NCI-H526 treated with DMSO at 0.1 percent for 48 hours (cell line): ENCODE measurements at places on chromosomes 4 and X.

DNA sequence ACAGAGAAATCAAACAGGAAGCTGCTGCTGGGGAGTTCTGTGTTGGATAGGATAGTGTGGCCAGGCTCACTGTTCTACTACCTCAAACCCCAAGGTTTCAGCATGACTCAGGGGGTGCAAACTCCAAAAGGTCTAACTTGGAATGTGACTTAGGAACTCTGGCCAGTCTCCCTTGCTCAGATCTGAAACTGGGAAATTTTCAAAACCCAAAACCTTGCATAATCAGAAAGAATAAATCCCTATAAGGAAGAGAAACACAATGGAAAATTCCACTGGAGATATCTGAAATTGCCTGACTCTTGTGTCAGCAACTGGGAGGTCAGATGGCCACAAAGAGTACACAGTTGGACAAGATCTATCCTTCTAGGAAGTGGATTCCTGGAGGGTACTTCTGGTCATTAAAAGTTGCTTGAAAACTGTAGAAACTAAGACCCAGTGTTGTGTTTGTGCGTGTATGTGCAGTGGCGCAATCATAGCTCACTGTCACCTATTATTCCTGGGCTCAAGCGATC, 58.0 kb downstream of the PPEF2 start:
- no peak for DNase-seq

GRCh38 chr4:189804894-189805293, 135.8 kb upstream of the FRG1 start:
- no peak for DNase-seq

- no peak for DNase-seq
Measured at GRCh38 chr4:23174179-23174578, 481.4 kb downstream of the GBA3 start.

DNA sequence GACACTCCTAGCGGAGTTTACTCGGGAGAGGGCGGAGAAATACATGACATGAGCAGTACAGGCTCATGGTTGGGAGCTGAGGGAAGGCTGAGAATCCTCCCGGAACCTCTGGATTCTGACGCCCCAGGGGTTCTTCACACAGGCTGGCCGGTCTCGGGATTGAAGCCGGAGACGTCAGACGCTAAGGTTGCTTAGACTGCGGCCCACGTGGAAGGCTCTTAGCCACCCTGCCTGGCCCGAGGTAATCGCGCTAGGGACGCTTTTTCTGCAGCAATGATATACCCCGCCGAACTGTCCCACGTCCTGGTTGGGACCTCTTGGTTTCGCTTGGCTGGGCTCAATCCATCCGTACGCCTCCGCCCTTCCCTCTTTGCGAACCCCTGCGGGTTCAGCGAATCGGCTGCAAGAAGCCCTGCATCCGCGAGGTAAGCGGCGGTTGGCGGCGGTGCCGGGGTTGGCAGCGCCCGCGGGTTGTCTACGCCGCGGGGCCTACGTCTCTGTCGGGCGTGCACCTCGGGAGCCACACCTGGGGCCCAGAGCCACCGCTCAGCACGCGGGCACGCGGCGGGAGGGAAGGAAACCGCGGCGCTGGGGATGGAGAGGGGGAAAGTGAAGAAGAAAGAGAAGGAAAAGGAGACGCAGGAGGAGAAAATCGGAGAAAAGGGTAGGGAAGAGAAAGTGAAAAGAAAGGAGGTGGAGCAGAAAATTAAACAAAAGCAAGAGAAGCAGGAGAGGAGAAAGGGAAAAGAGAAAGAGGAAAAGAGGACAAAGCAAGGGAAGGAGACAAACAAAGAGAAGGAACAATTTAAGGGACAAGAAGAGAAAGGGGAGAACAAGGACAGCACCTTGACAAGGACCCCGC, at the start of gene ARL9:
ARL9 (plus strand) TSS at position 523 of the 862 bp plus-strand sequence; CDS start at position 595, 72 bp downstream.
- peak; percentile 52 for DNase-seq
